Anterior cingulate cortex (tissue), 58 donors: ENCODE measurements at places on chromosomes 4 and X.

DNA sequence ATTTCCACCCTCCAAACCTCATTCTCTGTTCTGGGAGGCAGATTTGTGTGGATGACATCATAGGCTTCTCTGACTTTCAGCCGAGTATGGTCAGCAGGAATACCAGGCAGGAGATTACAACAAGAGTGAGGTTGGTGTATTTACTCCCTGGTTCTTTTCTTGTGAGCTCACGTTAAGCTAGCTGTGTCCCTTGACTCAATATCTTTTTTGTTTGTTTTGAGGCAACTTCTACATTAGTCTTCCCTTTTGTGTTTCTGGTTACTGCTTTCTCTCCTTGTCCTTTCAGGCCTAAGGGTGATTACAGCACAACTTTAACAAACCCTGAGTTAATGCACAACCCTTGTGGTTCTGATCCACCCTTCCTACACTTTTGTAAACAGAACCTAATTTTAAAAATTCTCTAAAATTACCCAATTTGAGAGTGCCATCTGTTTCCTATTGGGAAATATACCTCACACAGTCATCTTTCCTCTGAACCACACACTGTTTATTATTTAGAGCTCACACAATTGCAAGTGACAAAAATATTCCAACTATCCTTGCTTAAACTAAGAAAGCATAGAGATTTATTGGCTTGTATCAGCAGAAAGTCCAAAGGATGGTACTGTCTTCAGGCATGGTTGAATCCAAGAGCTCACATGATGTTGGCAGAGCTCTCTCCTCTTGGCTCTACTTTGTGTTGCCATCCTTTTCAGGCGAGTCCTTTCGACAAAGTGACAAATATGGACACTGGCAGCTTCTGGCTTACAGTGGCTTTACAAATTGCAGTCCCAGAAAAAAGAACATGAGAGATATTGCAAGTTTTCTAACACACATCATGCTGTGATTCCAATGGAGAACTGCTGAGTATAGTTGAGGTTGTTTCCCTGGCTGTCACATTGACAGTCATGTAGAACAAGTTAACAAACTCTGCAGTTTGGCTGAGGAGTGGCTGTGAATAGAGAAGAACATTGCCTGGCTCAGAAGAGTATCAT, 150.5 kb upstream of the DDIT4L start:
- no peak for DNase-seq

DNA sequence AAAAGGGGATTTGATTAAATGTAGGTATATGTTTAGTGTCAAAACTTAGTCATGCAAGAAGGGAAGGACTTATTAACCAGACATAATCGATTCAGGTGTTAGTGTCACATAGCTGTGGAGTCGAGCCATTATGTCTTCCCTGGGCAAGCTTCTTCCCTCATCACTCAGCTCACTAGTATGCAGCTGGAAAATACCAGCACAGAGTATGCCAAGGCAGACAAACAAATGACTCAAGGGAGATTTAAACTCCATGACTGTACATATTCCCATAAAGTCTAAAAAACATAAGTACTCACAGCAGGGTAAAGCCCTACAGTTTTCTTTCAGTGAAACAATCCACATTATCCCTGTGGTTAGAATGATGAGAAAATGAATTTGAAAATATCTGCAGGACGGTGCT, 304.5 kb downstream of the CBLL2 start:
- no peak for DNase-seq

- no peak for DNase-seq
These were observed 210.4 kb upstream of the ARX start for GRCh38 chrX:25226151-25226550.

GRCh38 chrX:17563515-17563914, 173.8 kb upstream of the SCML1 start:
- DNase-seq, result no peak

- no peak for DNase-seq
These were observed 25.2 kb upstream of the FAM241A start for GRCh38 chr4:112120021-112120420.

GRCh38 chr4:109195646-109196045, 106.8 kb downstream of the COL25A1 start:
- no peak for DNase-seq

- DNase-seq, result no peak
These were observed 334.0 kb upstream of the NDST3 start for GRCh38 chr4:117700111-117700892.

GRCh38 chr4:72063726-72064125, 31.9 kb downstream of the NPFFR2 start:
- no peak for DNase-seq

DNA sequence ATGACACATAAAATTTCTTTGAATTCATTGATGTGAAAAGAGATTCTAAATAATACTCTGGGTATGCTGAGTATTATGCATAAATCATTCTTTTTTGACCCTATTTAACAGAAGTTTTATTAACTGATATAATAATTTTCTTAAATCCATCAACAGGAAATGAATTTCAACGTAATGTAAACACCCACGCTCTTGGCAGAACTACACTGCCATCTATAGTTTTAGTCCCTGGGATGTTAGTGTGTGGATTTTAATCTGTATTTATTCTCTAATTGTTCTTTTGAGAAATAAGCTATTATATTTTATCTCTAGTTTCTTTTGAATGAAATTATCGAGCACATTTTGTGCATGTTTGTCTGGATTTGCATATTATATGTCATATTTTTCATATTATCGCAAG, 666.8 kb upstream of the NDST4 start:
- no peak for DNase-seq
